CD4-positive, alpha-beta memory T cell (primary cell): ENCODE measurements at places on chromosomes 2 and 18. TPM values are rescaled to one million over a fixed set of nuclear protein-coding genes. Genes with fewer than 3 reads are reported as not detected.
A peak's percentile ranks its signal among the peaks of the same experiment; 100 is the strongest.

DNA sequence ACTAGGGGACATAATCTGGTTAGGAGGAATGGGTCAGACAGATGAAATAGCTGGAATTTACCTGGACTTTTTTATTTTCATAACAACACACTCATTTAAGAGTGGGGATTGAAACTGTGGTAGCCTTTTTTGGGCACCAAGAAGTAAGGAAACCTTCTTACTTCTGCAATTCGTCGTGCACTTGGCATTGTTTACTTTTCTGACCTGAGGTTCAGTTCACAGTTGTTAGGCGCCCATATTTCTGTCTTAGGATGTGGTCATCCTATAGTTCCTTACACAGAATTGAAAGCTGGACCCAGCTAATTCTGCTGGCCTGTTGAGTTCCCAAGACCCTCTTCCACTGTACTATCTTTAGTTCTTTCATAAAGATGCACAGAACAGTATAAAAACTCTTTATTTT lies 72.9 kb downstream of the TMX3 start:
- H3K36me3 ChIP-seq, result no peaks in the 10 kb centered on the region
- no peaks in the 10 kb centered on the region for H3K27me3 ChIP-seq
- no peaks in the 10 kb centered on the region for H3K4me1 ChIP-seq
- DNase-seq, result no peak
- H3K4me3 ChIP-seq, result no peak overlapping the region

DNA sequence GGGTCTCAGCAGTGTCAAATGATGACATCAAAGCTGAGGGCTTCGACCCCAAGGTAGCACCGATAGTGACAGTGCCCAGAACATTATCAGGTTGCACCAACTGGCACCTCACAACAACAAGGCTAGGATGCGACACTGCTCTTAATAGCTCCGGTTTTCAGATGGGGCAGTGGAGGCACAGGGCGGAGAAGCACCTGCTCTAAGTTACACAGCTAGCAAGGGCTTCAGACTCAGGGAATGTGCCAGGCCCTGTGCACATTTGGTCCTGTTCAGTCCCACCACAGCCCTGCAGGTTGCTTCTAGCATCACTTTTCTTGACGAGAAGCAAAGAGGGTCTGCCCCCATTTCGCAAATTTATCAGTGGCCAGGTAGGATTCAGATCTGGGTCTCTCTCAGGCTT lies 74.1 kb downstream of the DGKD start:
- H3K36me3 ChIP-seq, result no peaks in the 10 kb centered on the region
- H3K4me1 ChIP-seq, result peaks cover 69% of the 10 kb centered on the region
- H3K4me3 ChIP-seq, result no peak overlapping the region
- no peak for DNase-seq

DNA sequence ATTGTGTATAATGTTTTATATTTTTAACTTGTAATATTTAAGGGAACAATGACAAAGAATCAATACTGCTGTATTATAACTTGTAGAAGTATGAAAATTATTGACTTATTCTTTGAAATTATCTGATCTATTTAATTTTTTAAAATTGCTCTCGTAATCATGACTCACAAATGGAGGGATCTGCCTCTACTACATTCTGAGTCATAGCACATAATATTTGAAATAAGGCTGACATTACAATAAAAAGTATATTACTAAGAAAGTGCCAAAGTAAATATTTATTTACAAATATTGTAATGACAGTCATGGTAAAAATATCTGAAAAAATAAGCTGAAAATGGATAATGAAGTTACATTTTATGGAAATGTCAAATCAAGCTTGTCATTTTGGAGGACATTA lies 1144.6 kb upstream of the CDH2 start:
- H3K4me3 ChIP-seq, result no peak overlapping the region
- H3K4me1 ChIP-seq, result no peaks in the 10 kb centered on the region
- DNase-seq, result no peak
- H3K27ac ChIP-seq, result no peak overlapping the region
- no peaks in the 10 kb centered on the region for H3K36me3 ChIP-seq
- no peaks in the 10 kb centered on the region for H3K27me3 ChIP-seq

DNA sequence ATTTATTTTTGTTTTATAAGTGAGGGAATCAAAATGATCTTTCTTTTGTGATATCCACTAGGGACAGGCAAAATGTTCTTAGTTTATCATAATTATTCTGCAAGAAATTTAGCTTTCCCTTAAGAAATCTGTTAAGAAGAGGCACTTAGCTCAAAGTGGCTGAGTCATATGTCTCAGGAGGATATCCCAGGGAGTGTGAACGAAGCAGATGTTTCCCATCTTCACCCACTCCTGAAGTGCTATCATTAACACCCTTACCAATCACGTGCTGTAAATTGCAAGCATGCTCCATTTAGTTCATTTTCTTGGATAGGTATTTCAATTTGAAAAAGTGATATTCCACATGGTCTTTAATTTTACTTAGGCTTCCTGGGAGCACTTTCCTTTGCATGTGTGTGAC lies 774.3 kb upstream of the TMEFF2 start:
- no peak for DNase-seq
- H3K4me1 ChIP-seq, result no peaks in the 10 kb centered on the region
- no peaks in the 10 kb centered on the region for H3K27me3 ChIP-seq
- H3K36me3 ChIP-seq, result no peaks in the 10 kb centered on the region
- no peak overlapping the region for H3K27ac ChIP-seq
- H3K4me3 ChIP-seq, result no peak overlapping the region

GRCh38 chr2:182554950-182555349 lies 128.1 kb upstream of the PDE1A start:
- H3K4me3 ChIP-seq, result no peak overlapping the region
- no peak overlapping the region for H3K27ac ChIP-seq
- no peaks in the 10 kb centered on the region for H3K27me3 ChIP-seq
- DNase-seq, result no peak
- H3K36me3 ChIP-seq, result no peaks in the 10 kb centered on the region

DNA sequence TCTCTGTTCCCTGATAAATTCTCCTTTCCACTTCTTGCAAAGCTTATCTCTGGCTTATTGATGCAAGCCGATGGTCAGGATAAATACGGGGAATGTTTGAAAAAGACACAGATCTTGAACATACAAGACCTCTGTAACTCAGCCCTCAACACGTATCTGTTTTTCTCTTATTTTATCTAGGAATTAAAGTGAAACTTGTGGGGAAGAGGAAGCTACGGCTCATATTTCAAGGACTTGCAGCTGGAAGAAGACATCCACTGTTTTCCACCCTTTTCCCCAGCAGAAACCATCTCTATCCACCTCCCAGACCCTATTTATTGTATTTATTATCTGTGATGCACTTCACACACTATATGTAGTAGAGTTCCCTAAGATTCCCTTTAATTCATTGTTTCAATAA lies 98.4 kb upstream of the TANK start:
- H3K4me3 ChIP-seq, result no peak overlapping the region
- no peak for DNase-seq
- H3K4me1 ChIP-seq, result no peaks in the 10 kb centered on the region
- no peaks in the 10 kb centered on the region for H3K27me3 ChIP-seq
- H3K36me3 ChIP-seq, result no peaks in the 10 kb centered on the region

GRCh38 chr2:113134717-113135116 lies 7.3 kb downstream of the IL1RN start:
- no peak overlapping the region for H3K27ac ChIP-seq
- DNase-seq, result no peak
- peaks cover 12% of the 10 kb centered on the region for H3K4me1 ChIP-seq
- H3K4me3 ChIP-seq, result no peak overlapping the region
- H3K27me3 ChIP-seq, result no peaks in the 10 kb centered on the region

GRCh38 chr2:192155511-192156118 lies 39.1 kb downstream of the TMEFF2 start:
- no peaks in the 10 kb centered on the region for H3K36me3 ChIP-seq
- no peak for DNase-seq
- H3K4me3 ChIP-seq, result no peak overlapping the region

- H3K36me3 ChIP-seq, result no peaks in the 10 kb centered on the region
- no peak for DNase-seq
- H3K27me3 ChIP-seq, result no peaks in the 10 kb centered on the region
- no peaks in the 10 kb centered on the region for H3K4me1 ChIP-seq
- no peak overlapping the region for H3K4me3 ChIP-seq
Observed at GRCh38 chr18:22790545-22791309, 142.4 kb upstream of the RBBP8 start.

GRCh38 chr2:145750144-145750543 lies 1230.2 kb upstream of the ZEB2 start:
- no peaks in the 10 kb centered on the region for H3K27me3 ChIP-seq
- no peaks in the 10 kb centered on the region for H3K4me1 ChIP-seq
- H3K4me3 ChIP-seq, result no peak overlapping the region
- DNase-seq, result no peak
- H3K27ac ChIP-seq, result no peak overlapping the region
- no peaks in the 10 kb centered on the region for H3K36me3 ChIP-seq

- H3K36me3 ChIP-seq, result no peaks in the 10 kb centered on the region
- peak; percentile 93 for DNase-seq
- peak overlapping the region; percentile 71 for H3K27ac ChIP-seq
- H3K27me3 ChIP-seq, result no peaks in the 10 kb centered on the region
Observed at GRCh38 chr2:98465456-98466226, 21.0 kb downstream of the INPP4A start.

GRCh38 chr2:170235860-170236679 lies 58.1 kb downstream of the MYO3B start:
- H3K27me3 ChIP-seq, result no peaks in the 10 kb centered on the region
- H3K27ac ChIP-seq, result no peak overlapping the region
- no peak overlapping the region for H3K4me3 ChIP-seq
- no peaks in the 10 kb centered on the region for H3K4me1 ChIP-seq
- no peaks in the 10 kb centered on the region for H3K36me3 ChIP-seq

DNA sequence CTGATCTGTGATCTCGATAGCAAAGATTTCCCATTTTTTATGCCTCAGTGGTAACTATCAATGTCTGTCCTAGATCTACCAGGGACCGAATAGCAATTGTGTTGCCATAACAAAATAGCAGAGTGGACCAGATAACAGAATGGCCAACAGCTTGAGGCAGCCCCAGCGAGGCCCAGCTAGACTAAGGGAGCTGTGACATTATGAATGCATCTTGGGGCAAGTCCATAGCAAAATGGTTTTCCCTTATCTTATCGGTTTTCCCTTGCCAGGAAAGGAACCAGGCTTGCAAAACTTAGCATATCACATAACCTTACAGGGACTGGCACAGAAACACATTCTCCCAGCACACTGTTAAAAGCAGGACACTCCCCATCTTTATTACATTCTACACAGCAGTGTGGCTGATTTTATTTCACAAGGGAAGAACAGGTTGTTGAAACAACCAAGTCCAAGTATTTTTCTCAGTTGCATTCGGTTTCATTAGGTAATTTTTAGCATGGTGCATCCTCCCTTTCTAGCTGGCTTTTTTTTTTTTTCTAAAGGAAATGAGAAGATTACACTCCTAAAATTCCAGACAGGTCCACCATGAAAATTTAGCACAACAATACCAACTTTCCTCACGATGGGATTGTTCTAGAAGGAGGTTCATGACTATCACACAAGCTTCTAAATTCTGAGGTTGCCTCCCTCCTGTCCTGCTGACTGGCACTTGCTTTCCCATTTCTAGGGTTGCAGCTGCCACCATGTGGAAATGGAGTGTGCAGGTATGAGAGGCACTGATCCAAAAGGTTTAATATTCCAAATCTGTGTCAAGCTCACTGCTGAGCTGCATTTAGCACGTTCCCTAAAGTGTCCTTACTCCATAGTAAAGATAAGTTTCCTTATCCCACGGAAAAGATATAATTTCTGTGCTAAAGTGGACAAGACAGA lies 97.0 kb upstream of the SLC35G4 start:
- H3K4me1 ChIP-seq, result no peaks in the 10 kb centered on the region
- no peak overlapping the region for H3K27ac ChIP-seq

- no peaks in the 10 kb centered on the region for H3K36me3 ChIP-seq
- no peak for DNase-seq
- no peak overlapping the region for H3K27ac ChIP-seq
- no peak overlapping the region for H3K4me3 ChIP-seq
Observed at GRCh38 chr18:45073556-45073955, 392.9 kb downstream of the SETBP1 start.

- H3K4me1 ChIP-seq, result no peaks in the 10 kb centered on the region
- no peaks in the 10 kb centered on the region for H3K27me3 ChIP-seq
- no peak overlapping the region for H3K27ac ChIP-seq
- H3K36me3 ChIP-seq, result no peaks in the 10 kb centered on the region
- no peak for DNase-seq
Observed at GRCh38 chr18:24209558-24209957, 70.7 kb downstream of the CABYR start.

DNA sequence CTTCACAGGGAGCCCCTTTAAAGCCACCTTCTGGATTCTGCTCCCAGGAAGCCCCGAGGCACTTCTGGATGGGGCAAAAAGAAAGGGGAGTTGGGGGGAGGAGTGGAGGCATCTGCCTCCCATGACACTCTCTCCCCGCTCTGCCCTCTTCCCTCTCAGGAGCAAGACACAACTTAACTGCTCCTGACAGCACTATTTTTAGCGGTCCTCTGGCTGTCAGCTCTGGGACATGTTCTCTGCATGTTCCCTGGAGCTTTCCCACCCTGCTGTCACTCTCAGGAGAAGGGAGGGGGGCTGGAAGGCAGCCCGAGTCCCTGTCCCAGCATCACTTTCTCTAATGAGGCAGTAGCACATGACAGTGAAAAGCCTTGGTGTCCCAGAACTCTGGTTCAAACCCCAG lies 32.3 kb downstream of the PLB1 start:
- DNase-seq, result no peak
- no peak overlapping the region for H3K4me3 ChIP-seq
- H3K4me1 ChIP-seq, result no peaks in the 10 kb centered on the region
- H3K27ac ChIP-seq, result no peak overlapping the region
- no peaks in the 10 kb centered on the region for H3K36me3 ChIP-seq

- no peaks in the 10 kb centered on the region for H3K27me3 ChIP-seq
- H3K4me1 ChIP-seq, result no peaks in the 10 kb centered on the region
- no peak overlapping the region for H3K4me3 ChIP-seq
- no peak for DNase-seq
Observed at GRCh38 chr2:122734766-122735424, 979.4 kb downstream of the TSN start.

DNA sequence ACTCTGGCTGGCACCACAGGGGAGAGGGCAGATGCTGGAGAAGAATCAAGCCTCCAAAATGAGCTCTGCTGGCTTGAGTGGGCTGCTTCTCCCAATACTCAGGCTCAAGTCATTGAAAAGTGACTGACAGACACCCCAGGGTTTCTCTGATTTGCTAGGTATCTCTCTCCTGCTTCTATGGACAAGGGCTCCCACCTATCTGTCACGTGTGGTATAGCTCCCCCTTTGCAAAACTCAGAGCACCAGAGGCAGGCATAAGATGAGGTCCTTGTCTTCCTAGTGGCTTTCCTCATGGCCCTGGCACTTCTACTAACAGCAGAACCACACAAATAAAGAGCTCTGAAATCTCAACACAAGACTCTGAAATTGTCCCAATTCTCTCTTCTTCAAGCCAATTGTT lies 105.2 kb downstream of the GALNT14 start:
- H3K4me1 ChIP-seq, result no peaks in the 10 kb centered on the region
- DNase-seq, result no peak
- no peaks in the 10 kb centered on the region for H3K27me3 ChIP-seq
- no peak overlapping the region for H3K27ac ChIP-seq
- H3K36me3 ChIP-seq, result no peaks in the 10 kb centered on the region
- no peak overlapping the region for H3K4me3 ChIP-seq

The ADRA2B gene
- polyA plus RNA-seq, result not detected

The DCDC2C gene
- polyA plus RNA-seq, result not detected

The CHRNG gene
- polyA plus RNA-seq, result not detected

The WDCP gene
- polyA plus RNA-seq, result 5.1 TPM

The ANKRD30BL gene
- polyA plus RNA-seq, result not detected

The TRIM43 gene
- not detected for polyA plus RNA-seq

The ERFE gene
- not detected for polyA plus RNA-seq

The ABCB11 gene
- not detected for polyA plus RNA-seq
